Bone marrow (tissue), 2 donors: ENCODE measurements at places on chromosomes 4 and X.

GRCh38 chr4:157992038-157992705 is 180.7 kb downstream of the GASK1B start:
- peak; percentile 65 for DNase-seq

DNA sequence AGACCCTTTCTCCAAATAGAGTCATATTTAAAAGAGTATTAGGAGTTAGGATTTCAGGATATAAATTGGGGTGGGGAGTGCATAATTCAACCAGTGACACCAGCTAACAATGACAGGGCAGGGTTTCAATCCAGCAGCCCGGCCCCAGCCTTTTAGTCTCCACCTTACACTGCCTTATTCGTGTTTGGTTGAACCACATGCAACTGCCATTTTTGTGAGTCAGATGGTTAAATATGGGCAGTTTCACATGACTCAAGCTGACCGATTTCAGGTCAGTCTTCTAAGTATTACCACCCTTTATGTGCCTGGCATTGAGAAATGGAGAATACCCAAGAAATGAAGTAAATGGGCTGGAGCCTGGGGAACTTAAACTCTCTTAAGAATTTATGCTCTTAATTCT is 102.8 kb downstream of the STOX2 start:
- DNase-seq, result no peak

DNA sequence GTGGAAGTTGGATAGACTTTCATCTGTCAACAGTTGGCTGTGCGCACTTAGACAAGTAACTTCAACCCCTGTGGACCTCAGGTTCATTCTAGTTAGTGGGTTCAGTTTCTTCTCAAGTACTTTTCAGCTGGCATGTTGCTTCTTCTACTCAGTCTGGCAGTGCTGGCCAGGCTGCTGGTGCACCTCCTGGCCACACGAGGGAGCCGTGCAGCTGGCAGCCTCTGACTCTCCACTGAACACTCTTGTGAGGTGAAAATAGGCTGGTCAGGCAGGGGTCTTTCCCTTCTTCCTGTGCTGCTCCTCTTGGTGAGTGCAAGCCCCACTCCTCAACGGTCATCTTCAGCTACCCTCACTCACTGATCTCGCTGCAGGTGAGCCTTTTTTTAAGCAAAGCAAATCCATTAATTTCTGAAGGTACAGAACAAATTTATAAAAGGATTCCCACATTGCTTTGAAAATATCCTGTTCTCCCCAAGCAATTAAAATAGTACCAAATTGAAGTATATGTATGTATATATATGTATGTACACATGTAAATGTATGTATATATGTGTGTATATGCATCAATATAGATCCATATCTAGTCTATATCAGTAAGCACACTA is 30.6 kb downstream of the LONRF3 start:
- DNase-seq, result no peak

DNA sequence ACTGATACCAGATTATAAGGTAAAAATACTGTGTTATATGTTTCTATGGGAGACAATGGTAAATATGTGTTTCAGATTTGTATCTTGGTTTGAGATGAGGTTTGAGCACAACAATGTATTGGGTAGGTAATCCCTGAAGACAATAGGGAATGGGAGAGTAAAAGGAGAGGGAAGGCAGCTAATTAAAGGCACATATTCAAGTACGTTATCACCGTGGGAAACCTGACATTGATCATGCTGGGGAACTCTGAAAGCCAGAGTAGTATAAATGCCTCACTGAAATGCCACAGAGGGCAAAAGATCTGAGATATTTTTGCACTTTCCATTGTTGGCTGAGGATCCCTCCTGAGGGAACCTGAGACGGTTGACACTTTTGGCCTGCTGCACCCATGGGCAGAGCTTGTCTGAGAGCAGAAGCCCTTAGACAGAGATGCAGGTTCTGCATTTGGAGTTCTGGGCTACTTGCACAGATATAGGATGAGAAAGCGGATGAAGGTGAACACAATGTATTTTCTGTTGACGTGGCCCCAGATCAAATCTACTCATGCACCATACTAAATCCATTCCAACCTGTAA is 506.7 kb downstream of the PCDH18 start:
- DNase-seq, result no peak

DNA sequence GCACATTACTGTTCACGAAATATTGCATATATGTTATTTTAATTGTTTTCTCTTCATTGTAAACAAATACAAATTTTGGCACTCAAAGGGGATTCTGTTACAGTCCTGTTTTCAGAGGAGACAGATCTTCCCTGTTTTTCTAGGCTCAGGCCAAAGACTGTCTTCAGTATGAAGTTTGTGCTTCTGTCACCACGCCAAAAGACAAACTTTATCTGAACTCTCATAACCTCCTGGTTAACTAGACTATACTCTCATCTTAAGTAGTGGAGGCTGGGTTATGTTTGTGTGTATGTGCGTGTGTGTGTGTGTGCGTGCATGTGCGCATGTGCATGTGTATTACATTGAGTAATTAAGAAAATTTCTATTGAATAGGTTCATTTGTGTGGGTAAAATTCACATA is 676.8 kb upstream of the HS3ST1 start:
- DNase-seq, result no peak

- no peak for DNase-seq
Observed at GRCh38 chrX:123330229-123330942, 146.3 kb downstream of the GRIA3 start.

DNA sequence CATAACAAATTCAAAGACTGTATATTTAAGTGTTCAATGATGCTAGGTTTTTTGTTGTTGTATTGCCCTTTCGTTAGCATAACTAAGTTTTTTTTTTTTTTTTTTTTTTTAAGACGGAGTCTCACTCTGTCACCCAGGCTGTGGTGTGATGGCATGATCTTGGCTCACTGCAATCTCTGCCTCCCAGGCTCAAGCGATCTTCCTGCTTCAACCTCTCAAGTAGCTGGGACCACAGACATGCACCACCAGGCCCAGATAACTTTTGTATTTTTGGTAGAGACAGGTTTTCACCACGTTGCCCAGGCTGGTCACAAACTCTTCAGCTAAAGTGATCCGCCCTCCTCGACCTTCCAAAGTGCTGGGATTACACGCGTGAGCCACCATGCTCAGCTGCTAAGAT is 7.0 kb downstream of the SH3BGRL start:
- DNase-seq, result no peak

DNA sequence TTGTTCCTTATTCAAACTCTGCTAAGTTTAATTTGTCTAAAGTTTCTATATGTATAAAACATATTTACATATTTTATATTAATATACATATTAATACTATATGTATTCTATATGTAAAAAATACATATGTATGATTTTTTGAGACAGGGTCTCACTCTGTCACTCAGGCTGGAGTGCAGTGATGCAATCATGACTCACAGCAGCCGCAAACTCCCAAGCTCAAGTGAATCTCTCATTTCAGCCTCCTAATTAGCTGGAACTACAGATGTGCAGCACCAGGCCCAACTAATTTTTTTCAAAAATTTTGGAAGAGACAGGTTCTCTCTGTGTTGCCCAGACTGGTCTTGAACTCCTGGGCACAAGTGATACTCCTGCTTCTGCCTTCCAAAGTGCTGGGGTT is 684.9 kb downstream of the TRAM1L1 start:
- DNase-seq, result no peak

- DNase-seq, result no peak
Observed at GRCh38 chrX:134547047-134547679, 87.2 kb downstream of the HPRT1 start.

DNA sequence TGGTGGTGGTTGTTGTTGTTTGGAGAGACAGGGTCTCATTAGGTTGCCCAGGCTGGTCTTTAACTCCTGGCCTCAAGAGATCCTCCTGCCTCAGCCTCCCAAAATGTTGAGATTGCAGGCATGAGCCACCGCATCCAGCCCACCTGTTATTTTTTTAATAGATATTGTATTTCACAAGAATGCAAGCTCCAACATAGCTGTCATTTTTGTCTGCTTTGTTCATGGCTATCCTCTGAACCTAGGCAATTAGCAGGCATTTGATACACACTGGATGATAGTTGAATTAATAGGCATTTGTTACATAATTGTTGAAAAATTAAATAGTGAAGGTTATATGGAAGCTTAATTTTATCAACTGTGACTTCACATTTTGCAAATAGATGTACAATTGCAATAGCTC is 64.7 kb downstream of the BANK1 start:
- no peak for DNase-seq

DNA sequence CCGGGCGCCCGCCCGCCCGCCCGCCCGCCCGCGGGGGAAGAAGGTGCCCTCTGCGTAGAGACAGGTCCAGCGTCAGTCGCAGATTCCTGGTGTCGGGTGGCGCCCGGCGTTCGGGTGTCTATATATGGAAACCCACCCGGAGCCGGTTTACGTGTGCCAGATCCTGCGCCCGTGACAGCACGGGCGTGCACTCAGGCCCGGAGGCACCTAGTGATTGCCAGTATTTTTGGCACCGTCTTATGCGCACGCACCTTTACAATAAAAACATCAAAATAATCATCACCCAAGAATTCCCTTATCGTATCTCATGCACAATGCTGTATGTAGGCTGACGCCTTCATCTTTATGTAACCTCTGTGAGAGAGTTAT is 519 bp downstream of the SLC25A4 start:
- DNase-seq, result no peak

DNA sequence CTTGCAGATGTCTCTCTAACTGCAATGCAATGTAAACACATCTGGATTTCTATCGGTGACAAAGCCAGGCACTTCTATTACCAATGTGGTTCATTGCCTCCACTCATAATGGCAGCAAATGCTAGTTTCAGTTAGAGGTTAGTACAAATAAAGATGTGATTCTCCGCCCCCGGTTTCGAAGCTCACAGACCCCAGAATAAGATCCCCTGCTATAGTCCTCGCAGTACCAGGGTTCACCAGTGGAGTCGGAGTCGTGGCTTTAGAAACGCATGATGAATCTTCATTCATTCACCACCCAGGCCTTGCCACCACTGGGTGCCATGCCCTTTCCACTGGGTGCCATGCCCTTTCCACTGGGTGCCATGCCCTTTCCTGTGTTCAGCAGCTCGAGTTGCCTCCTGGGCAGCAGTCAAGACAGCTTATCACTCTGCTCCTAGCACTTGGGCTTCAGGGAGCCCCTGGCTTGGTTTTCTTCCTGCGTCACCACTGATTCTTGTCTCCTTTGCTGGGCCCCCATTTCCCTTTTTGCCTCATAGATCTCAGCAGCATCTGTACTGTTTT is 3.5 kb upstream of the NAA10 start:
- DNase-seq, result no peak

DNA sequence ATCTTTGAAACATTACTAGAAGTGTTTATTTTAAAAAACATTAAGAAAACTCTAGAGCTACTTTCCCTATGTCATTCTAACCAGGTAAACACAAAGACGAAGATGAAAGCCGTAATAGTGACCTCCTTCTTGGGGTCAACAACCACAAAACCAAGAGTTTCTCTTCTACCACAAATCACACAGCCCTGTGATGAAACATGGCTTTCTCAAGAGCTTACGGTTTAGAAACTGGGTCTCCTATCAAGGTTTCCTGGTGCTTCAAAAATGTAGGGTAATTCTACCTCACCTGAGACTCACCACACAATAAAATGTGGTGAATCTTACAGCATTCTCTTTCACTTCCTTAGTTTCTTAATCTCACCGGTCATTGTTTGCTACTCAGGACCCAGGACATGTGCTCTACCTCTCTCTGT is 50.9 kb downstream of the CORIN start:
- no peak for DNase-seq

DNA sequence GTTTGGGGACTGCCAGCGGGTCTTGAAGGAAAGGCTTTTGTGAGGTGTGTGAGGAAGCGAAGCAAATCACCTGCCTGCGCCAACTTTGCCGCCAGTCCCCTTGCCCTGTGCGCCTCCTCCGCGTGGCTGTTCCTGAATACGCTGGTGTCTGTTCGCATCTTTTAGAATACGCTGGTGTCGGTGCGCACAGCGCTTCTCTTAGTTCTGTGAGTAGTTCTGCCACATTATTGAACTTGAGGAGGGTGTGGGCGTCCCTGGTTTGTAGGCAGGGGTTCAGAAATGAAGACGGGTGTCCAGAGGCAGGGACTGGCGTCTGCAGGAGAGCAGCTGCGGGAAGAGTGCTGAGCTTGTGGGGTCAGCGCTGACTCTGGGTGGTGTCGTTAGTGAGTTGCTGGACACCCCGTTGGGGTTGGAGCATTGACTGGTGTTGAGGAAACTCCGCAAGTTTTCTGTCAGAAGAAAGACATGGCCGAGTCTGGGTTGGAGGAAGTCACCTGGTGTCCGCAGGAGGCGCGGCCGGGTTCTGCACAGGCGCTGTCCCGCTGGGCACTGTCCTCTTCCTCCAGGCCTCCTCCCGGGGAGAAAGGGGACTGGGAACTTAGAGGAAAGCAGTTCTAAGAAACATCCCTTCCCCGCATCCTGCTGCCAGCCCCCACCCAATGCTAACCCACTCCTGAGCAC is 930 bp downstream of the ZNF718 start:
- DNase-seq, result no peak

- DNase-seq, result no peak
Observed at GRCh38 chrX:124030520-124030919, 69.0 kb downstream of the STAG2 start.

GRCh38 chr4:34534916-34535315 is 1709.4 kb downstream of the ARAP2 start:
- DNase-seq, result no peak

GRCh38 chrX:68894513-68895340 is 65.9 kb downstream of the EFNB1 start:
- peak; percentile 86 for DNase-seq

- DNase-seq, result no peak
Observed at GRCh38 chr4:70752236-70752635, 30.5 kb downstream of the RUFY3 start.

GRCh38 chrX:152810403-152810802 is 20.2 kb downstream of the CETN2 start:
- no peak for DNase-seq

- no peak for DNase-seq
Observed at GRCh38 chr4:38050560-38051350, 90.6 kb downstream of the PTTG2 start.

DNA sequence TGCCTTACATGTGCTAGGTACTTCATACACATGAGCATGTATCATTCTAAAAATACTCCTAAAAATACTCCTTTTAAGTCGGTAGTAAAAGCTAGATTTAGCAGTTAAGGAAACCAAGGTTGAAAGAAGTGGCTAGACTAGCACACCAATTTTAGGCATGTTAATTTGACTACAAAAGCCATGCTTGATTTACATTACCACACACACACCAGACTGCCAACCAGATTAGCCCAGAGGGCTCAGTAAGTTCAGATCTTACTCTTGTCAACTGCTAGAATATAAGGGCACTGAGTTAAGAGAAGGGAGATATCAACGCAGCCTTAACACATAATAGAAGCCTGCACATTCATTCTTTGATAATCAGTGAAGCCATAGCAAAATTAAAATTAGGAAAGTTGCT is 117.9 kb downstream of the MID1IP1 start:
- DNase-seq, result no peak

- no peak for DNase-seq
Observed at GRCh38 chr4:74055498-74055897, 17.0 kb upstream of the CXCL3 start.
